Esophagus muscularis mucosa (tissue), 4 donors: ENCODE measurements at places on chromosomes 3 and 15.

DNA sequence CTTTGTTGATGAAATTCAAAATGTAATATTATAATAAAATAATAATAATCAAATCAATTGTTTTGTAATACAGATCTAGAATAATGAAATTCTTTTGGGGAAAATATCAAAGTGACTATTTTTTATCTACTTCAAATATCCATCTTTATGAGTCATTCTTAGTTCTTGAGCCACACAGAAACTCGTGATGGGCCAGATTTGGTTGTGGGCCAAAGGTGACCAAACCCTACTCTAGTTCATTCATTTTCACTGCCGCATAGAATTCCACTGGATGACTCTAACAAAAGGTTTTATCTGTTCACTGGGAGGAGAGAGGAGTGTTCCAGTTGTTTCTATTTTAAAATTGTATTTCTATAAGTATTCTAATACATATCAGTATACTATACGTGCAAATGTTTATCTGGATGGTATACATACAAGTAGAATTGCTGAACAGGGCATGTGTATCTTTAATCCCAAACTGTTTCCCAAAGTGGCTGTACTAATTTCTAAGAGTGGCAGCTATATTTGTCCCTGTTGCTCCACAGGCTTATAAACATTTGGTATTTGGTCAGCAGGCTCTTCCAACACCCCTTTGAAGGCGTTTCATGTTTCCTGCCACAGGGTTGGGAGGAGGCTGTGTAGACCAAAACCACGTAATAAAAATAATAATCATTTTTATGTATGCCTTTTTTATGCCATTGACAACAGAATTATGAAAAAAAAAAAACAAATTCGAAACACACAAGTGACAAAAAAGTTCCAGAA is 7.3 kb upstream of the RTP3 start:
- DNase-seq = no peak

DNA sequence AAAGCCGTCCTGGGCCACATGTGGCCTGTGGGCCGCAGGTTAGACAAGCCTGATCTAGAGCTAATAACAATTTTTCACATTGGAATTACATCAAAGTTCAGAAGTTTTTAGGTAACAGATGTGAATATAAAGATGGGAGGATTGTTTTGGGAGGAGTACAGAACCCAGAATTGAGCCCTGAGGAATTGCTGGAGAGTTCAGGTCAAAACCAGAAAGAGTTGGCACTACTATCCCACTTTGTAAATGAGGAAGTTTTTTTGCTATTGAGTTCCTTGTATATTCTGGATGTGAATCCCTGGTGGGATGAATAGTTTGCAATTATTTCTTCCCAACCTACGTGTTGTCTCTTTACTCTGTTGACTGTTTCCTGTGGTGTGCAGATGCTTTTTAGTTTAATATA is 109.5 kb upstream of the LIPC start:
- DNase-seq = no peak

GRCh38 chr3:52986938-52987337 is 58.9 kb downstream of the SFMBT1 start:
- no peak for DNase-seq

DNA sequence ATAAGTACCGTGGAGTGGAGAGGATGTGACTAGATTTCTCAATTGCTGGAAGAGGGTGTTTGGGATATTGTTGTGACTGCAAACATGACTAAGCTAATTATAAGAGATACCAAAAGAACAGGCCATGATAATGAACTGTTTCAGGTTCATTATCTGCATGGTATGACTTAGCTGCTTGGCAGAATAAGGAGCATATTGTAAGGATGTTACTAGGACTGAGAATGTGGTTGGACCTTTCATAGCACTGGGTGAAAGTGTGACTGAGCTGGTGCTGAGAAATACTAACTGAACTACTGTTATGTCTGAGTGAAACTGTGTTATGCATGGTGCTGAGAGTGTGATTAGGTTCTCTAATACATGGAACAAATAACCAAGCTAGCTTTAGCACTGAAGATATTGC is 11.0 kb downstream of the SCN10A start:
- peak; percentile 4 for DNase-seq

- DNase-seq = no peak
Observed at GRCh38 chr3:133474251-133474801, 74.5 kb downstream of the BFSP2 start.

- peak; percentile 66 for DNase-seq
Observed at GRCh38 chr15:71669688-71670087, 140.7 kb upstream of the NR2E3 start.

DNA sequence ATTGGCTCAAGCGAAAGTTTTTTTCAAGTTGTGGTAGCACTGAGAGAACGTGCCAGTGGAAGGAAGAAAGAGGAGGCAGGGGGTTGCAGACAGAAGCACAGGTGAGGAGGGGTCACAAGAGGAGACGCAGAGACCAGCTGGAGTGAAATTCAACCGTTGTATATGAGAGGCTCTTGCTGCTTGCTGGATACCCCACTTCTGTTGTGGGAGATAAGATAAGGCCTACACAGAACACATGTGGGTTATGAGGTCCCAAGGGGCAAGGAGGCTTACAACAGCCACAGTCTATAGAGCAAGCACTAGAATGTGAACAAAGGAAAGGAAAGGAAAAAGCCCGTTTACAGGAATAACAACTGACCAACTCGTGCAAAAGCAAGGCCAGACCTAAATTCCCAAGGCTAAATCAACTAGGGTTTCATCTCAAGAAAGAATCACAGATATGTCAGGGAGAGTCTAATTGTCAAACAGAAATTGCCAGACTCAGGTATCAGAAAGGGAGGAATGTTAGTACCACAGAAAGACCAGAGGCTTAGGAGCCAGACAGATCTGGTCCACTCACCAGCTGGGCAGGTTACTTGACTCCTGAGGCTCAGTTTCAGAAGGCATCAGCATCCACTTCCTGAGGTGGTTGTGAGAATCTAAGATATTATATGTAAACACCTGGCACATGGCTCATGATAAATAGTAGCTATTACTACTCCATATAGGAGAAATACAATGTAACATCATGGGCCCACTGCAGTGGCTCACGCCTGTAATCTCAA is 60.9 kb downstream of the MSL2 start:
- DNase-seq = no peak

DNA sequence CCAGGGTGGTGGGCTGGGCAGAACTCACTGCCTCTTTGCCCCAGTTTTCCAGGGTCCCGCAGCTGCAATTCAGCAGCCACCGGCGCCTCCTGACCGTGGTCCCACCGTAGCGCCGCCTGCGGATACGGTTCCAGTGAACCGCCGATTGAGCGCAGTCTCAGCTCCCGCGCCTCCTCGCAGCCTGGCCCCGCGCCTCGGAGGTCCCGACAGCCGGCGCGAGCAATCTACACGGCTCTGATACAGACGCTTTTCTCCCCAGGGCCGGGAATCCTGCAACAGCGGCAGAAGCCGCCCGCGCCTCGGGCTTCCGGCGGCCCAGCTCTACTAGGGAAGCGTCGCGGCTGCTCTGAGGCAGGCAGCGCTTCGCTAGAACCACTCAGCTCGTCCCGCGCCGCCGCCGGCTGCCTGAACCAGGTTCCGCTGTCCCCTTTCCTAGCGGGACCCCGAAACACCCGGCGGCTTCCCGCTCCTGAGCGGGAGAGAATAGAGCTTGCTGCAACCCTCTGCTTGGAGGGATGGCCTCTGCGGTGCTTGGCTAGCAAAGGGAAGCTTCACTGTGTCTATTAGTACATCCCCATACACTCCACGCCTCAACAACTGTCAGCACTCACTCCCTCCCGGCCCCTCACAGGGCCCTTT is 3.1 kb downstream of the FOXL2NB start:
- no peak for DNase-seq

GRCh38 chr3:141575879-141576743 is 89.3 kb downstream of the RASA2 start:
- no peak for DNase-seq

- no peak for DNase-seq
Observed at GRCh38 chr15:77527164-77527778, 105.4 kb downstream of the LINGO1 start.

- no peak for DNase-seq
Observed at GRCh38 chr3:46184469-46184868, 23.6 kb downstream of the CCR1 start.

DNA sequence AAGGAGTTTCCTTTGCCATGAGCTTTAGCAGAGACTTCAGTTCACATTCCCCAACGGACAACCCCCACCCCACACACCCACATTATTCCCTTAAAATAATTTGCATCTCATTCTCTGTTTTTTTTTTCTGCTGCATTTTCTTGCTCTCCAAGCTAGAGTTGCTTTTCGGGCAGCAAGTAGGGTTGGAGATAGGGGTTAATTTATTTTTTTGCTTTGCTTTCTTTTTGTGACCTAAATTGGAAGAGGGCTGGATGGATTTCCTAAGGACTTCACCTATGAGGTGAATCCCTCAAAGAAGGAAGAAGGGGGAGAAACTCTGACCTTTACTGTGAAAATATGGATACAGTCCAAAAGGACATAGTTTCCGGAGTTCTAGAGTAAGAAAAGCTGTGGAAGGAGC is 6.6 kb downstream of the SOX2 start:
- peak; percentile 14 for DNase-seq

DNA sequence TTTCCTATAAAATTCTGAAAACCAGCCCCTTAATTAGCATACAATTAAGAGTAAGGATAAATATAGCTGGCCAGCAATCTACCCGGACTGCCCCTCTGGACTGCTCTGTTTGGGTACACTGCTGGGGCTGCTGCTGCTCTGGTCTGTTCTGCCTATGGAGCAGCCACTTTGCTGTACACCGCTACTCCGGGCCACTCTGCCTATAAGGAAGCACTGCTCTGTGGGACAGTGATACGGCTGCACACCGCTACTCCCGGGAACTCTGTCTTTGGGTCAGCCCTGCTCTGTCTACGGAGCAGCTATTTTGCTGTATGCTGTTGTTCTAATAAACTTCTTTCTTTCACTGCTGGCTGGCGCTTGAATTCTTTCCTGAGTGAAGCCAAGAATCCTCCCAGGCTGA is 316.5 kb upstream of the PLSCR5 start:
- DNase-seq = no peak

DNA sequence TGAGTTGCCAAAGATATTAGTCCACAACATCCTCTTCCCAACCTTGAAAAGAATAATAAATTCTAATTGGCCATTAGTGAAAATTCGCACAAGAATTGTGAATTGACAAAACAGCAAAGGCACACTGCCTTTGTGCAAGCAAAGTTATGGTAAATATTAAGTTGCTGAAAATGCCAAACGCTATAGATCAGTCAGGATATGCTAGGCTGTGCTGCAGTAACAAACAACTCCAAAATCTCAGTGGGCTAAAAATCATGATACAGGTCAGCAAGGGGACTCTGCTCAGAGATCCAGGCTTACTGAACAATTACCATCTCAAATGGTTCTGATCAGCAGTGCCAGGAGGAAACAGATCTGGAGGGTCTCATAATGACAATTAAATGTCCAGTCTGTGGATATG is 238.0 kb upstream of the IGF1R start:
- no peak for DNase-seq

GRCh38 chr15:93488296-93488713 is 399.3 kb upstream of the RGMA start:
- peak; percentile 91 for DNase-seq

GRCh38 chr15:89194608-89195007 is 26.8 kb downstream of the RLBP1 start:
- DNase-seq = no peak

GRCh38 chr3:44353355-44353924 is 14.9 kb downstream of the TCAIM start:
- no peak for DNase-seq

- DNase-seq = no peak
Observed at GRCh38 chr3:59535791-59536221, 486.0 kb upstream of the CFAP20DC start.

GRCh38 chr3:49132437-49133225 is at the start of gene LAMB2:
Gene LAMB2, minus strand, starts transcription at chr3:49133050. Its CDS starts 183 bp downstream, at chr3:49132867.
- DNase-seq = peak; percentile 94

GRCh38 chr3:45582430-45582829 is 12.1 kb upstream of the LIMD1 start:
- DNase-seq = no peak

- no peak for DNase-seq
Observed at GRCh38 chr15:31427411-31427810, 100.8 kb downstream of the KLF13 start.

DNA sequence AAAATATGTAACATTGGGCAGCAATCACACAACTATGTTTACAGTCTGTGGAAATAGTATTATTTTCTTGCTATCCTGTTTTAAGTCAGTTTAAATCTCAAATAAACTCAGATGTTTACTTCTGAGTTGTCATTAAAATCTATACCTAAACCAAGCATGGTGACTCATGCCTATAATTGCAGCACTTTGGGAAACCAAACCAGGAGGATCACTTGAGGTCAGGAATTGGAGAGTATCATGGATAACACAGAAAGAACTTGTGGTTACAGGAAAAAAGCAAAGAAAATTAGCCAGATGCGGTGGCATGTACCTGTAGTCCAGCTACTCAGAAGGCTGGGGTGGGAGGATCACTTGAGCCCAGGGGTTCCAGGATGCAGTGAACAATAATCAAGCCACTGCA is 631.6 kb upstream of the EPHA6 start:
- no peak for DNase-seq

GRCh38 chr3:61066800-61067199 is 184.5 kb downstream of the FHIT start:
- no peak for DNase-seq

GRCh38 chr3:180828723-180829408 is 83.6 kb upstream of the FXR1 start:
- no peak for DNase-seq

- peak; percentile 47 for DNase-seq
Observed at GRCh38 chr3:8845641-8846040, 76.2 kb upstream of the OXTR start.

GRCh38 chr15:81432179-81432578 is 58.2 kb upstream of the TMC3 start:
- no peak for DNase-seq

DNA sequence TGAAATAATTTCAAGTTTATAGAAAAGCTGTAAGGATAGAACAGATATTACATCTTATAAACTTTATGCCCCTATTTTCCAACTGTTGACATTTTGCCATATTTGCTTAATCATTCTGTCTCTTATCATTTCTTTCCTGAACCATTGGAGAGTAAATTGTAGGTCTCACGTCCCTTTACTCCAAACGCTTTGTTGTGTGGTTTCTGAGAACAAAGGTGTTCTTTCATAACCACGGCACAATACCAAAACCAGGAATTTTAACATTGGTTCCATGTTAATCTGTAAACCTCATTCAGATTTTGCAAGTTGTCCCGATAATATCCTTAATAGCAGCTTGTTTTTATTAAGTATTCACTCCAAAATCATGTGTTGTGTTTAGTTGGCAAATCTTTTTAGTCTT is 134.8 kb downstream of the AKAP13 start:
- no peak for DNase-seq
